ENCODE measurements at places on chromosomes 3 and 15. TPM values are rescaled to one million over a fixed set of nuclear protein-coding genes. Genes with fewer than 3 reads are reported as not detected.

The ERICH6 gene
- under 0.01 TPM for total RNA-seq

The HEMK1 gene
- 4.8 TPM for total RNA-seq

The AGBL1 gene
- total RNA-seq: not detected

The SOX2 gene
- total RNA-seq: not detected

The DISP2 gene
- total RNA-seq: 0.13 TPM

The ZNF660 gene
- total RNA-seq: 0.76 TPM

The FANCD2OS gene
- total RNA-seq: not detected

The HACL1 gene
- total RNA-seq: 33.4 TPM

The GABRG3 gene
- total RNA-seq: not detected

The KLHL18 gene
- total RNA-seq: 23.1 TPM

The CD200R1 gene
- total RNA-seq: not detected

The WDR93 gene
- under 0.01 TPM for total RNA-seq

The AADACL2 gene
- not detected for total RNA-seq

The PPP2R3A gene
- total RNA-seq: 4.5 TPM

The CCR3 gene
- total RNA-seq: not detected

The SOX14 gene
- not detected for total RNA-seq

The KCNMB3 gene
- total RNA-seq: 2.1 TPM

The THRB gene
- 0.13 TPM for total RNA-seq

The IL5RA gene
- total RNA-seq: not detected

The MYL3 gene
- not detected for total RNA-seq

The DNAH12 gene
- total RNA-seq: under 0.01 TPM

The AHSG gene
- under 0.01 TPM for total RNA-seq

The C3orf49 gene
- not detected for total RNA-seq

The IL17RD gene
- 0.38 TPM for total RNA-seq

The ROPN1 gene
- not detected for total RNA-seq

The NTRK3 gene
- not detected for total RNA-seq

The GOLGA8Q gene
- 0.13 TPM for total RNA-seq

The CAND2 gene
- total RNA-seq: 1.8 TPM

The ANKRD63 gene
- total RNA-seq: not detected

The SPTBN5 gene
- total RNA-seq: 2.7 TPM

Measured in dermis microvascular lymphatic vessel endothelial cell (primary cell).